Activated T-helper 9 cell treated with anti-CD3 and anti-CD28 coated beads, Interleukin-2, amount 50 U/mL, for 16 hours (primary cell): ENCODE measurements at places on chromosomes 13 and 19.

- DNase-seq: peak; percentile 58
Observed at GRCh38 chr13:48749699-48750473, 96.2 kb downstream of the CYSLTR2 start.

- DNase-seq: no peak
Observed at GRCh38 chr19:33393286-33394005, 19.9 kb downstream of the CEBPG start.

GRCh38 chr19:54530866-54531265, 28.2 kb downstream of the LAIR2 start:
- no peak for DNase-seq

DNA sequence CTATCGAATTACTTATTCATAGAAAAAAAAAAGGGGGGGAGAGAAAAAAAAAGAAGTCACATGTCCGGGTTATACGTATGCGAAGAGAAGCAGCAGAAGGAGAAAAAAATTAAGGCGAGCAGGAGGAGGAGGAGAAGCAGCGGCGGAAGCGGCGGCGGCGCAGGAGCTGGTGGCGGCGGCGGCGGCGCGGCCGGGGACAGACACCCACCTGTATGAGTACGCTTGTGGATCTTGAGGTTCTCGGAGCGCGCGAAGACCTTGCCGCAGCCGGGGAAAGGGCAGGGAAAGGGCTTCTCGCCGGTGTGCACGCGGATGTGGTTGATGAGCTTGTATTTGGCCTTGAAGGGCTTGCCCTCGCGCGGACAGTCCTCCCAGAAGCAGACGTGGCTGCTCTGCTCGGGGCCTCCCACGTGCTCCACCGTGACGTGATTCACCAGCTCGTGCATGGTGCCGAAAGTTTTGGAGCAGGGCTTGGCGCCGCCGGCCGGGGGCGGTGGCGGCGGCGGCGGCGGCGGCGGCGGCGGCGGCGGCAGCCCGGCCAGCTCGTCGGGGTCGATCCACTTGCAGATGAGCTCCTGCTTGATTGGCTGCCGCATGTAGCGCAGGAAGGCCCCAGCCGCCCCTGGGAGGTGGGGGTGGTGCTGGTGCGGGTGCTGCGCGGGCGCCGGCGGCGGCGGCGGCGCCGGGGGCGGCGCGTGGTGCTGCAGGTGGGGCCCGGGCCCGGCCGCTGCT, 1.5 kb downstream of the ZIC5 start:
- DNase-seq: no peak

- no peak for DNase-seq
Observed at GRCh38 chr19:11268783-11269267, 6.5 kb upstream of the DOCK6 start.

DNA sequence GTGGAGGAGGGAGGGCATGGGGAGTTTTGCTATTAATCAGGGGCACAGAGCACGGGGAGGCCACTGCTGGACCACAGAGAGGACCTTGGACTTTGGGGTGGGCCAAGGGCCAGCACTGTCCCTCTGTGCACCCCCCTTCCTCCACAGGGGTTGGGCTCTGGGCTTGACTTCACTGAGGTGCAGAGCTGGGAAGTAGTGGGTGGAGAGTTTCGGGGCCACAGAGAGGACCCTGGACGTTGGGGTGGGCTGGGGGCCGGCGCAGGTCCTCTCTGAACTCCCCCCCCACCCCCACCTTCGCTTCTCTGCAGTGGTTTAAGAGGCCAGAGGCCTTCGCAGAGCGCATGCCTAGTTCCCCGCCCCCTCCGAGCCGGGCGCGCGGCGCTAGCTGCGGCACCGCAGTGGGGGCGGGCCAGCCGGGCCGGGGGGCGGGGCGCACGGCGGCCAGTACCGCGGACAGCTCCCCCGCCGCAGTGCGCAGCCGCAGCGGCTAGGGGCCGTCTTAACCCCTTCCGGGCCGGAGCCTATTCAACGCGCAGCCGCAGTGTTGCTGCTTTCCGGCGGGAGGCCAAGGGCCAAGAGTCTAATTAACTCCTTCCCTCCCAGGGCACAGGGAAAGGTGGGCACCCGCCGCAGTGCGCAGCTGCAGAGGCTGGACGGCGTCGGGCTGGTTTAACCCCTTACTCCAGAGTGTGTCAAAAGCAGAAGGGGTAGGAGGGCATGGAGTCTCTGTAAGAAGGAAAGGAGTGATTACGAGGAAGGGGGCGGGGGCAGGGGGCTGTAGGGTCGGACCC, 3.7 kb downstream of the KCNC3 start:
- peak; percentile 57 for DNase-seq

DNA sequence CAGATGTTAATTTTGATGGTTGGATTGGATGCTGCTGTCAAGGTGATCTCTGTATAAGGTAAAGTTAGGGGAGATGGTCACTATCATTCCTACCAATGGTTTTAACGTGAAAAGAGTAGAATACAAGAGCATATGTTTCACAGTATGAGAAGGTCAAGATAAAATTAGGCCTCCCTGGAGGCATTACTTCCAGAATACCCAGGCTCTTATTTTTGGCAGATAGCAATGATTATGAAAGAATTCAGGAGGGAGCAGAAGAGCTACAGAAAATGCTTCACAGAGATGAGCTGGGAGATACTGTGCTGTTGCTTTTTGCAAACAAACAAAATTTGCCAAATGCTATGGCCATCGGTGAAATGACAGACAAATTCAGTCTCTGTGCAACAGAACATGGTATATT, 547.5 kb upstream of the SPRY2 start:
- DNase-seq: no peak

DNA sequence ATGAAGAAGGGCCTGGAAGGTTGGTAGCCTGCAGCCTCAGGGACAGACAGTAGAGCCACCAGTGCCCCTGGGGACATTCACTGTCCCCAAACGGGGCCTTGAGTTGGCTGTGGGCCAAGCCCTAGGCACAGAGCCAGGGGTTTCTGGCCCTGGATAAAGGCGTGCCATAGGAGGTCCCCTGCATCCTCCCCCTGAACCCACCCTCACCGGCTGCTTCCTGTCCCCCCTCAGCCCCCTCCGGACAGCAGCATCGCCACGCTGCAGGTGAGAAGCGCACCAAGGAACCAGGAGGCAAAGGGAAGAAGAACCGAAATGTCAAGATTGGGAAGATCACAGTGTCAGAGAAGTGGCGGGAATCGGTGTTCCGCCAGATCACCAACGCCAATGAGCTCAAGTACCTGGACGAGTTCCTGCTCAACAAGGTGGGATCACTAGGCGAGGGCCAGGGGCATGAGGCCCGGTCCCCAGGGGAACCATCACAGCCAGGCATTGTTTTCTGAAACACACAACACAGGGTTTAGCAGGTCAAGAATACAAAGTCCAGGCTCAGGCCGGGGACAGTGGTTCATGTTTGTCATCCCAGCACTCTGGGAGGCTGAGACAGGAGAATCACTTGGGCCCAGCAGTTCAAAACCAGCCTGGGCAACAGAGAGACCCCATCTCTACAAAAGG, 14.6 kb upstream of the USE1 start:
- DNase-seq: no peak

GRCh38 chr13:94249512-94249911, 230.0 kb downstream of the DCT start:
- DNase-seq: no peak

DNA sequence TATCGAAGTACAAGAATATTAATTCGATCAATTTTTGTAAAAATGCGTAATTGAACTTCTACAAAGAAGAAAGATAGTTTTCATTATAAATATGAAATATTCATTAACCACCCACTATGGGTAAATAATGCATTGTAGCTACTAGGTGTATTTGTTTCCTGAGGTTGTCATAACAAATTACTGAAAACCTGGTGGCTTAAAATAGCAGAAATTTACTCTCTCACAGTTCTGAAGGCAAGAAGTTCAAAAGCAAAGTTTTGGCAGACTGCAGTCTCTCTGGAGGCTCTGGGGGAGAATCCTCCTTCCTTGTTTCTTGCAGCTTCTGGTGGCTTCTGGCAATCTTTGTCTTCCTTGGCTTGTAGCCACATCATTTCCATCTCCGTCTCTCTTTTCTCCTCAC, 99.2 kb upstream of the MIR17HG start:
- no peak for DNase-seq

- DNase-seq: no peak
Observed at GRCh38 chr13:110275931-110276552, 30.9 kb downstream of the COL4A1 start.

GRCh38 chr19:40921005-40921897, 39.2 kb upstream of the CYP2A7 start:
- DNase-seq: no peak

DNA sequence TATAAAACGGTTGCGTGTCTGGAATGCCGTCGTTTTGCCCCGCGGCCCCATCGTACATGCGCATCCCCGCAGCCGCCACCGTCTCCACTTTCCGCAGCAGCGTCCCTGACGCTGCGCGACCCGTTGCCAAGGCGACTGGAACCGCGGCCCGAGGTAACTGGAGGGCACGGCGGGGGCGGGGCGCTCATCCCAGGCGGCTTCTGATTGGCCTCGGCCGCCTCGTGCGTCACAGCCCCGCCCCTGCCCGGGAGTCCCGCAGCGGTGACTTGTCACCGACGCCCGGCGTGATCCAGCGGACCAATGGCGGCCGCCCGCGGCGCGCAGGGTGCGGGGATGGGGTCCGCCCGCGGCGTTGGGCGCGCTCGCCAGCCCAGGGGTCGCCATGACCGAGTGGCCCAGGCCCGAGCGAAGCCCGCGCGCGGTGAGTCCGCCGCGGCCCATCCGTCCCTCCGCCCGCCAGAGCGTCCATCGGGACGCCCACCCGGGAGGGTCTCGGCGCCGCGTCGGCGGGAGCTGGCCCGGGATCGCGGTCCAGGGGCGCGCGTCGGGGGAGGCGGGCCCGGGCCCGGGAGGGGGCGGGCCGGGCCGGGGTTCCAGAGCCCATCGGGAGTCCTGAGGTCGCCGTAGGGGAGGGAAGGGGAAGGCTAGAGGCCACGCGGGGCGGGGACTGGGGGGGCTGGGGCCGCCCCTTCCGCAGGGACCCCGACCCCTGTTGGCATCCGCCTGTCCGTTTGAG, at the start of gene ZSCAN1:
Gene ZSCAN1, plus strand, starts transcription at position 285 of the 736 bp plus-strand sequence. CDS start 3,812 bp downstream, outside the sequence.
- DNase-seq: no peak

DNA sequence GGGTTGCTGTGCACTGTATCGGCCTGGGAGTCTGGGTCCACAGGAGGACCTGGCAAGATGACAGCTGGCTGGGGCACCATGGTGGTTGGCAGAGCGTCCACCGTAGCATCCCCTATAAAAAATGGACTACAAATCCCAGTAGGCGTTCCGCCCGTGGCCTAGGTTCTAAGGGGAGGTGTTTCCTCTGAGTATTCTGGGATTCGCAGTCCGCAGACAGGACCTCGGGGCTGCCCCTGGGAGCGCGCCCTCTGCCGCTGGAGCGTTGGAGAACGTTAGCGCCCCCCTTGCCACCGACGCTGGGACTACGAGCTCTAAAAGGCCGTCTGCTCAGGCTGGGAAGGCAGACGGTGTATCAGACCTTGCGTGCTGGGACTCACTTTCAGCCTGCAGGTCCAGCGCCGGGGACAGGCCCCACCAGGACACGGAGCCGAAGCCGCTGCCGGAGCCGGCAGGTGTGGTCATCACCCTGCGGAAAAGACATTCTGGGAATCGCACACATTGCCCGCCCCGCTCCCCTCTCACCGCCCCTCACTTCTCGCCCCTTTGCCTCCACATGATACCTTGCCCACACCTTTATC, 372 bp downstream of the DNAAF3 start:
- DNase-seq: no peak

GRCh38 chr19:38336638-38337359, 1.2 kb downstream of the CATSPERG start:
- peak; percentile 90 for DNase-seq

DNA sequence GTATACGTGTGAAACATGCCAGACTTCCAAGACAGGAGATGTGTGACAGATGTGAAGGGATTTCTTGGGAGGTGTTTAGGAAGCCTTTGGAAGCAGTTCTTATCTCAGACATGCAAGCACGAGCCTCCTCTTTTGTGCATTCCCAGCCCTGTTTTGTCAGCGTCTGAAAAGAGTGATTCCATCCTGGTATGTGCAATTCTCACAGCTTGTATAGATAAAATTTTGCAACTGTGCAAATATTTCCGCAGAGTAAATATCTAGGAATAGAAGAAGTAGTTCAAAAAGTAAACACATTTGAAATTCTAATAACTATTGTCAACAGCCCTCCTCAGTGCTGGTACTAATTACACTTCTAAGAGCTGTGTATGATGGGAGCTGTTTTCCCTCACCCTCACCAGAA, 72.3 kb upstream of the C1QTNF9B start:
- DNase-seq: no peak

GRCh38 chr19:8494158-8494557, 8.3 kb downstream of the PRAM1 start:
- no peak for DNase-seq

- DNase-seq: no peak
Observed at GRCh38 chr19:29524201-29524911, 1.4 kb upstream of the VSTM2B start.

GRCh38 chr13:47598340-47598911, 402.6 kb downstream of the SUCLA2 start:
- no peak for DNase-seq

DNA sequence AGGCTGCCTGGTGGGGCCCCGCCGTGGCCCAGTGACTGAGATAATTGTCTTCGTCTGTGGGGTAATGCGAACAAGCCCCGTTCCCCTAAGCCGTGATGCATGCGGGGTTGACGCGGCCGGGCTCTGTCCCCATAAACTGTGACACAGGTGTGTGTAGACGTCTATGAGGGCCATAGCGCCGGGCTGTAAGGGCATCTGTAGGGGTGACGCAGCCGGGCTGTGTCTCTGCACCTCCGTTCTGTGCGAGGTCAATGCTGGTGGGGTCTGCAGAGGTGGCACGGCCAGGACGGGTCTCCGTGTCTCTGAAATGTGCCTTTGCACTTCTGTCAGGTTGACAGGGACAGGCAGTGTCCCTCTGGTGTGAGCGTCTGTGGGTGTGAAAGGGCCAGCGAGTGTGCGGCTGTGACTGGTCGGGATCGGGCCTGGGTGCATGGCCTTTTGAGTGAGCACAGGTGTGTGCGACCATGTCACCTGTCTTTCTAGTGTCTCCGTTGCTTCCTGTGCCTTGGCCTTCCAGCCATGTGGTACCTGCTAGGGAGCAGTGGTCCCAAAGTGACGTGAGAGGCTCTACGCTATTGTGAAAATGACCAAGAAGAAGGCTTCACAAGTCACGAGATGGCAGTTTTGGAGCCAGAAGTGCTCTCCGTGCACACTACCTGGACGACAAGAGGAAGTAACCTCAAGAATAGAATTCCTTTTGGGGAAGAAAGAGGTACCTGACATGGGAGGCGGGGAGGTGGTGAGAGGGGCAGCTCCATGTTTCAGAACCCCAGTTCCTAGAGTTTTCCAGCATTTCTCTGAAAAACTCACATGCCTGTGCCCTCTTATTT, 16.4 kb upstream of the ZNF331 start:
- DNase-seq: no peak

DNA sequence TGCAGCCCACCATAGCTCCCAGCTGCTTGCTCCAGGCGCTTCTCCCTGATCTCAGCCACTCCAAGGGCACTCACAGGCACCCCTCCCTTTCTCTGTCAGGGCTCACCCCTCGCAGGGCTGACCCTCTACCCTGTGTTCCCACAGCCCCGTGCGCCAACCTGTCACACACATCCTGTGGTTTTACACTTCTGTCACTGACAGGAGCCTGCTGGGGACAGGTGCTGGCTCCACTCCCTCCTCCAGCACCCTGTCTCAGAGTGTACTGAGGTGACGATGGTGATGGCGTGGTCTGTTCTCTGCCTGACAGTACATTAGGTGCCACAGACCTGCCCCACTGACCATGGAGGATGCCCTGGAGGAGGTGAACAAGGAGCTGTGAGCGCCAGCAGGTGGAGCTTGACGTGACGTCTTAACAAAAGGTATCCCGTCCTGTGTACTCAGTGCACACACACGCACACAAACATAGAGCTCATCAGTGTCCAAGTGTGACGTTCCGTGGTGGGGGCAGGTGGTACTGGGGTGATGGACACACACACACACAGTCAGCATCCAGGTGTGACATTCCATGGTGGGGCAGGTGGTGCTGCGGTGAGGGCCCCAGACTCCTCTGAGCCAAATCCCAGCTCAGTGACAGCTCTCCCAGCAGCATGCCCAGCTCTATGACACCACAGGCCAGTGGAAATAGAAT, 20.9 kb downstream of the C19orf44 start:
- DNase-seq: no peak
